ENCODE measurements at places on chromosomes 2 and 18. TPM values are rescaled to one million over a fixed set of nuclear protein-coding genes. Genes with fewer than 3 reads are reported as not detected.

DNA sequence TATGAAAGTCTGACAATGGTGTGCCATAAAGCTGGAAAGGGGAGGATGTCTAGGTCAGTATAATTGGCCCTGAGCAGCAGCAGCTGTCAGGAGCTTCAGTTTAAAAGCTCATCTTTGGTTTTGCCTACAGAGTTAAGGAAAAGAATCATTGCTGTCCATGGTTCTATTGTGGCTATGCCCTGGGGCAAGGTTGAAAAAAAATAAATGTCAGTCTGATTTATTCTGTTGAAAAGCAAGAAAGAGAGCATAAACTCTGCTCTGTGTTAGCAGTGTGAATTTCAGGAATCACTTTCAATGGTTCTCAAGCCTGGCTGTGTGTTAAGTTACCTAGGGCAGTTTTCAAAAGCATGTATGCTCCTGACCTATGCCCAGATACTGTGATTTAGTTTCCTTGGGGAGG, 446.7 kb downstream of the SETBP1 start:
- DNase-seq: no peak

- no peak for DNase-seq
Measured at GRCh38 chr2:95343429-95344214, 46.5 kb downstream of the KCNIP3 start.

GRCh38 chr2:110166266-110166665, 38.5 kb downstream of the NPHP1 start:
- no peak for DNase-seq

GRCh38 chr18:35826477-35826876, 146.0 kb upstream of the RMP24 start:
- no peak for DNase-seq

DNA sequence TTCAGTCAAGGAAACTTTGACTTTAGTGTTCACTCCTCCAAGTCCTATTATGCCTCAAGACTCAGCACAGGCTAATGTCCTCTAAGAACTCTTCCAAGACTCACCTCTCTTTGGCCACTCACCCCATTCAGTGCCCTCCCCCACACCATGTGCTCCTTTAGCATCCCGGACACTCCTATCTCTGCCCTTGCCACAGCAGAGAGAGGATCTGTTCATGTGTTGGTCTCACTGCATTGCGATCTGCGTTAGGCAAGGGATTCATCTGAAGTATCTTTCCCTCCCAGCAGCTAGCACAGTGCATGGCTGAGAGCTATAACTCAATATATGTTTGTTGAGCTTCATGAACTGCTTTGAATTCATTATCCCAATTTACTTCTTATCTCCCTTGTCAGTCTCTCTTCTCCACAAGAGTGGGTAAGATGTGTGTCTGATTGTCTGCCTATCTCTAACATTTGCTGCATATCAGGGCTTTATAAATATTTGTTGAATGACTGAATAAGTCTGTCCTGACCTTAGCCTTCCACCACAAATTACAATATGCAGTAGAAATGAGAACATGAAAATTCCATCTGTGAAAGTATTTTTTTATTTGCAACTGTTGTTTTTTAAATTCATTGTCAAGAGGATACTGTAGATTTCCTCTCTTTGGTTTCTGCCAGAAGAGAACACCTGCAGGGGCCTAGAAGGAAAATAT, 179.9 kb upstream of the NCKAP5 start:
- DNase-seq: no peak

DNA sequence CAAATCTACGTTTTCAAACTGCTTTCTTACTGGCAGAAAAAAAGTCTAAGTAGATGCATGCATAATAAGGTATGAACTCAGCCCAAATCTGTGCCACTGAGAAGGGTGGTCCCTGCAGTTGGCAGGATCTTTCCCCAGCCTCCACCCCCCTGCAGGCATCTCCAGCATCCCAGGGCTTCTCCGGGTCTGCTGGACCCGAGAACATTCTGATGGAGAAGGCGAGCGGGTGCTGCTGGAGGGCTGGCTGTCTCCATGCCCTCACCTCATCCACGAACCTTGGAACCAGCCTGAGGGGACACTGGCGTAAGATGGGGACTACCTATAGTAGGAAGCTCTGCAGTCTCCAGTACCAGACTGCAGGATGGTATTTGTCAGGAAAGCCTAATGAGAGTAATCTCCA, 198.9 kb downstream of the HDAC4 start:
- DNase-seq: no peak

GRCh38 chr2:70182689-70183088, 8.1 kb downstream of the C2orf42 start:
- no peak for DNase-seq

- DNase-seq: no peak
Measured at GRCh38 chr2:102892698-102893310, 131.0 kb downstream of the TMEM182 start.

GRCh38 chr2:120775801-120776589, 40.3 kb downstream of the GLI2 start:
- DNase-seq: no peak

GRCh38 chr2:174300114-174300513, 34.6 kb upstream of the SP9 start:
- no peak for DNase-seq

GRCh38 chr2:27191070-27191829, 20.6 kb upstream of the ATRAID start:
- DNase-seq: peak; percentile 53

GRCh38 chr2:222656526-222657446, 894 bp upstream of the FARSB start:
- no peak for DNase-seq

DNA sequence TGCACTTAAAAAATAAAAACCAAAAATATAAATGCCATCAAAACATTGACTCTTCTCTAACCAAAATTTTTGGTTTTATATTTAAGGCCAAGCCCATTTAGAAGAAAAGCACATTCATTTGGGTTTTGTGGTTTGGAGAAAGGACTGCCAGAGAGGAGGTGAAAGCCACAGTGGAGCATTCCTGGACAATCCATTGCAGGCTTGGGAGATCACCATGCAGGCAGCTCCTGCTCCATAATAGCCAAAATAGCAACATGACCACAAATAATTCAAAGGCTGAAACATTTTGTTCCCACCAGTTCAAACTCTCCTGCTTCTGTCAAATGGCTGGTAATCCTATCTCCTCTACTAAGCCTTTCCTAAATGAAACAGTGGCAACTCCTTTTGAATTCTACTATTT, 73.5 kb downstream of the GALNT3 start:
- DNase-seq: no peak

- DNase-seq: no peak
Measured at GRCh38 chr2:233065954-233066470, 5.9 kb downstream of the INPP5D start.

- no peak for DNase-seq
Measured at GRCh38 chr2:46101557-46102220, 195.5 kb upstream of the EPAS1 start.

DNA sequence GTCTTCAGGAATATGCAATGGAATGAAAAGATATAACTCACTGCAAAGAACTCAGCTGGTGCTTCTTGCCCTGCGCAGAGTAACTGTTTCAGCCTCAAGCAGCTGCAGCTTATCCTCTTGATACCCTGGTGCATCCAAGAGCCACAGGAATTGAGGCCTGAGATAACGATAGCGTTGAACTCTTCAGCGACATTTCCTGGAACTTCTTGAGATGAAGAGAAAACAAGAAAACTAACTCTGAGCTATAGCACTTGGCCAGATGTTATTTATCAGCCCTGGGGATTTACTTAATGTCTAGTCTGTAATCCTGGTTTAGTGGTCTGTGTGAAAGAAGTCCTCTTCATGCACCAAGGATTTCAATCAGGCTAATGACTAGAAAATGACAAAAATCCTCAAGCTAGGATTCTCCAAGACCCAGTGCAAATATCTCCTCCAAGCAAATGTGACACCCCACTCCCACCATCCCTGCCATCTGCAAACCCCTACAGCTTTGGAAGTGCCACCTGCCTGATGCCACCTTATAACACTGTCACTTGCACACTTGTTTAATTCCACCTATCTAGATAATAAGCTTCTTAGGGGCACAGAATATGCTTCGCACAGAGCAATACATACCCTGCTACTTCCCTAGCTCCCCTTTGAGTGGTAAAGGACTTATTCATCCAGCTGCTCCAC, 40.6 kb downstream of the EHD3 start:
- DNase-seq: no peak

DNA sequence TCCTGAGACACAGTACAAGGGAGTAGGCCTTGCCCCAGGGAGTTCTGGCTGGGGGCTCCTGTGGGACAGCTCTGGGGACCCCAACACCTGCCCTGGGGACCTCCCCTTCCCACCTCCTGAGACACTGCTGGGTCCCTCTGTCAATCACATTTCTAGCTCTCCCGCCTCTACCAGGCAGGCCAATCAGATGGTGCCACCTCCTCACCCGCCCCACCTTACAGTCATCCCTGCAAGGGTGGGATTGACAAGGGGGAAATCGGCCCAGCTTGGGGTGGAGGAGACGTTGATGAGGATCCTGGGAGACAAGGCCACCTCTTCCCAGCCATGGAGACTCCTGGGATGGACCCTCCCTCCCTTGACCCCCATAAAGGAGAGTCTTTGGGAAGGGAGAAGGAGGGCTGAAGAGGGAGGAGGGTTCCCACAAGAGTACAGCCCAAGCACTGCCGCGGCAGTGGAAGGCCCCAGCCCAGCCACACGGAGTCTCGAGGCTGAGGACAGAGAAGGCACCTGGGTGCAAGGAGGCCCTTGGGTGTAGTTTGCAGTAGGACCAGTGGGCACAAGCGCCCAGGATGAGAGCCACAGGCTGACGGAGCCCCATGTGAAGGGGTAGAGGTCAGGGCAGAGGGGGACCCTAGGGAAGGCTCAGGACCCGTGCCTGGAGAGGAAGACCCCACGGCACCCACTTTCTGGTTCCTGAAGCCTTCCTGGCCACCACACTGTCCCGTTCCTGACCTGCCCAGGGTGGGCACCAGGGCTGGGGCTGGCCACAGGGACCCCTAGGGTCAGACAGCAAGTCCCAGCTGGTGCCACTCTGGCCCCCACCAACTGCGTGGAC, 109.9 kb upstream of the OTOS start:
- DNase-seq: no peak

DNA sequence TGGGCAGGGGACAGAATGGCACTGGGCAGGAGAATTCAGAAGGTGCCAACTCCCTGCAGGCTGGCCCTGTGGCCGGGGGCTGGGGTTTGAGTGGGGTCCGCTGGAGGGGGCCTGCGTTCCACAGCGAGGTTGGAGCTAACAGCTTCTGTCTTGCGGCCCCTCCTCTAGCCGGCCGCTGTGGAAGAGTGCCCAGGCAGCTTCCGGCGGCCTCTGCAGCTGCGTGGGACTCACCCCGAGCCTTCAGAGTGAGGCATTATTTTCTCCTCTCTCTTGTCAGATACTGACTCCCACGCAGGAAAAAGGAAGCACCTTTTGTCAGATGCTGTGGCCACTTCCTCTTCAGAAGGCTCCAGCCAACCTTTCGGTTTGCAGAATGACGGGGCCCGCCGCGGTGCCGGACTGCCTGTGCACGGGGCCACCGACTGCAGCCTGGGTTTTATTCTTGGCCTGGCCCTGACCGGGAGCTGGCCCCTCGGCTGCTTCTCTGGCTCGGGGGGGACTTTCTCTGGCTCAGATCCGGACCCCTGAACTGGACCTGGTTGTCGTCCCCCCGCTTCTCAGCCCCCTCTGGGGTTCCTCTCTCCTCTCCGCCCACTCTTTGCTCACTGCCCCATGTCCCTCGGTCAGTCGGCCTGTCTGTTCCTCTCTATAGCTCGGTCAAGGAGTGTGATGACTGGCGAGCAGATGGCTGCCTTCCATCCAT, 40.1 kb downstream of the ARHGAP25 start:
- DNase-seq: peak; percentile 43

- DNase-seq: no peak
Measured at GRCh38 chr2:65017335-65017734, 28.1 kb downstream of the SLC1A4 start.

DNA sequence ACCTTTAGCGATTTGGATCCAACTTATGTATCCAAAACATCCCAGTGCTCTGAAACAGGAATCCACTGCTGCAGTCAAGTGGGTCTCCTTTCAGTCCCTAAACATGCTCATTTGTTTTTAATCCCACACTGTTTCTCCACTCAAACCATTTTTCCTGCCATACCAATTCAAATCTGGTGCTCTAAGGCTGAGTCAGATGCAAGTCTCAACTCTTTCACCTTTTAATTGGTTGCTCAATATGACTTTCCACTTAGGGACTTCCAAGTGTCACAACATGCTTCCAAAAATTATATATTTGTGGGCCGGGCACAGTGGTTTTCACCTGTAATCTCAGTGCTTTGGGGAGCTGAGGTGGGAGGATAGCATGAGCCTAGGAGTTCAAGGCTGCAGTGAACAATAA, 113.4 kb upstream of the TANK start:
- DNase-seq: no peak

DNA sequence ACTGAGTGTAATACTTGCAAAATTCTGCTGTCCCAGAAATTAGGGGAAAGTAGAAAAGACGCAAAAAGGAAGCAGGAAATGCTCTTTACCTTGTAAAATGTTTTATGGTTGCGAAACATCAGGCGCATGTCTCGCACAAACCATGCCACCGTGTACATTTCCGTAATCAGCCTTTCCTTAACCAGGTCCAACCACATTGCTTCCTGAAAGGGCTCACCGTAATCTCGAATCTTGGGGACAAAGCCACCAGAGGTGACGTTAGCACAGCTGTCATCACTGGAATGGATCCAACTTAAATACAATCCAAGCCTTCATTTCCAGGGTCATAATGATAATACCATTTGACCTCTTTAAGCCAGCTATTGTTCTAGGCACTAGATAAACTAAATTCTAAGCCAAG, 49.3 kb downstream of the SP110 start:
- no peak for DNase-seq

DNA sequence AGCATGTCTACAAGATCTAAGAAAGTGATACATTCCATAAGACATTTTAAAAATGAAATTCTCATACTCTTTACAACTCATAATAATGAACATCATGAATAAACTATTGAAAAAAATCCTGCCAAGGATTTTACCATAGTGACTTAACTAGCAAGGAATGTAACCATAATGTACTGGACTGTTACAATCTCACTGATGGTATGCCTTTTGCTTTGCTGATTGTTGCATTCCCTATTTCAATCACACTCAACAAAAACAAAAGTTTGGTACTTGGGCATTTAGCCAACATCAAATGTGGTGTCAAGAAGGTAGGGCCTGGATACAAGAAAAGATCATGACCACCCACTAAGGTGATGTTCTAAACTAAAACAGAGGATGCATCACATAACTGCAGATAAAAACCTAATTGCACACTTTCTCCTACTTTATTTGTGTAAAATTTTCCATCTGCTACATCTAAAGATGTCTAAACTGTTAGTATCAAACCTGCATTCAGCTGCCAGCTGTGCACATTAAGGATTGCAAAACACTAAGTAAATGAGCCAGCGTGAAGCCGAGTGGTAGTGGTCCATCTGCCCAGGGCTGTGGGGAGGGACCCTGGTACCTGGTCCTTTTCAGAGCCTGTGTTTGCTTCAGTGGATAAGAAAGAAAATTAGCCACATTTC, 564.4 kb downstream of the ZEB2 start:
- no peak for DNase-seq

GRCh38 chr2:143764261-143764660, 635.0 kb downstream of the ARHGAP15 start:
- DNase-seq: no peak

Gene PSTPIP2
- total RNA-seq: 7.8 TPM

Gene NYAP2
- not detected for total RNA-seq

Gene COBLL1
- 46.6 TPM for total RNA-seq

Gene DTNA
- 17.9 TPM for total RNA-seq

Gene TRMT61B
- 14.9 TPM for total RNA-seq

Gene DPY30
- total RNA-seq: 70.1 TPM

Gene GATA6
- total RNA-seq: 23.8 TPM

Gene CYP27A1
- 9.0 TPM for total RNA-seq

Gene NOL4
- total RNA-seq: 0.67 TPM

Gene EHD3
- 8.0 TPM for total RNA-seq

Gene SCYGR4
- total RNA-seq: not detected

Data from endothelial cell (in vitro differentiated cells).